ENCODE measurements at places on chromosomes 13 and 19. TPM values are rescaled to one million over a fixed set of nuclear protein-coding genes. Genes with fewer than 3 reads are reported as not detected.

SHISA2 gene
- total RNA-seq = not detected

OLFM4 gene
- not detected for total RNA-seq

EGLN2 gene
- 80.5 TPM for total RNA-seq

SIGLEC14 gene
- total RNA-seq = not detected
